Activated naive CD4-positive, alpha-beta T cell (primary cell): ENCODE measurements at places on chromosomes 6 and 20.

DNA sequence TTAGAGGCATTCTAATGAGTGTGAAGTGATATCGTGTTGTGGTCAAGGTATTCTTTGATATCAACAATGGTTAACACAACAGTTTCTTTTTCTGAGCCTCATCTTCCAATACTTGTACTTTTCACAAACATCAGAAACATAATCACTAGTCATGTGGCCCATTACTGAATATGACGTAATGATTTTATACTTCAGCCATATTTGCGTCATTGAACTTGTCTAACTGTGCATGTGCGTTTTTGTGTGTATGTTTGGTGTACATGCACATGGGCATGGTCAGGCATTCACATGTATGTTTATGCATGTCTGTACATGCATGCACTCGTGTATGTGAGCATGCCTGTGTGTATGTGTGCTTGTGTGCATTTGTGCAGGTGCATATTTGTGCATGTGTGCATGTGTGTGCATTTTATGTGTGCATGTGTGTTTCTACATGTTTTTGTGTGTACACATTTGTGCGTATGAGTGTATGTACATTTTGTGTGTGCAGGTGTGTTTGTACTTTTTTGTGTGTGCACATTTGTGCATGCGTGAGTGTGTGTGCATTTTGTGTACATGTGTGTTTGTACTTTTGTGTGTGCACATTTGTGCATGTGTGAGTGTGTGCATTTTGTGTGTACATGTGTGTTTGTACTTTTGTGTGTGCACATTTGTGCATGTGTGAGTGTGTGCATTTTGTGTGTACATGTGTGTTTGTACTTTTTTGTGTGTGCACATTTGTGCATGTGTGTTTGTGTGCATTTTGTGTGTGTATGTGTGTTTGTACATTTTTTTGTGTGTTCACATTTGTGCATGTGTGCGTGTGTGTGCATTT lies 29.4 kb downstream of the PRR18 start:
- DNase-seq, result no peak

DNA sequence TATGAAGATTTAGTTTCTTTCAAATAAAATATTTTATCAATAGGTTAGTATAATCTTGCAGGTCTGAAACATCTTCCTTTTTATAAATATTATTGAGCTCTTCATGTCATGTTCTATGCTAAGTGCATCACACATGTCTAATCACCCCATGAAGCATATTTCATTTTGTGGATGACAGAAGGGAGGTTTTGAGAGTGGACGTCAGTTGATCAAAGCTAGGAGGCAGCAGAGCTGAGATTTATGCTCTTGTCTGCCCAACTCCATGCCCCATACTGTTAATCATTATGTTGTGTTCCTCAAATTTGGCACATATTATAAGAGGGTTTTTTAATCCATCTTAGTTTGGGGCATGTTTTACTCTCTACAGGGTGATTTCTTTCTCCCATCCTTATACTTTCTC lies 22.7 kb downstream of the DSE start:
- no peak for DNase-seq

GRCh38 chr6:1479601-1480221 lies 90.3 kb downstream of the FOXF2 start:
- no peak for DNase-seq

- DNase-seq, result no peak
These were observed 2.9 kb downstream of the BIRC7 start for GRCh38 chr20:63238514-63239125.
